ENCODE measurements at places on chromosomes 11 and 22.

GRCh38 chr11:114298710-114299109 is 2.5 kb downstream of the NNMT start:
- no peak for DNase-seq

- no peak for DNase-seq
These were observed 11.5 kb downstream of the NPTXR start for GRCh38 chr22:38832005-38832978.

- no peak for DNase-seq
These were observed 213.4 kb upstream of the SYN3 start for GRCh38 chr22:33271390-33272161.

GRCh38 chr11:120343429-120343828 is 7.2 kb downstream of the ARHGEF12 start:
- DNase-seq, result no peak

GRCh38 chr22:47594836-47595521 is 832.5 kb downstream of the TBC1D22A start:
- DNase-seq, result no peak

DNA sequence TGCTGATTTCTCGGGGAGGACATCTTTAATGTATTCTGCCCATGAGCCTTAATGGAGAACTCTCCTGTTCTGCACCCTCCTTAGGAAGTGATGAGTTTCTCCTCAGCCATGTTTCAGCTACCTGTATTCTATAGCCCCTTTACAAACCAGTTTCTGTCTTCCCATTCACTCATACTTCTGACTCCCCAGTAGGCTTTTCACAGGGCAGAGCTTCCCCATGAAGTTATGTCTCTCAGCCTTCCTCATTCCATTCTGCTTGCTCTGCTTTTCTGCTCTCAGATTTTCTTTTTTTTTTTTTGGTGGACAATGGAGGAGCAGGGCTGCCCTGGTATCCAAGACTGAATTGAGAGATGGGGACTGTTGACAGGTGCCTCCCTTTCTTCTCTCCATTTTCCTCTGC is 4.3 kb upstream of the OR52R1 start:
- DNase-seq, result no peak

GRCh38 chr11:2886191-2886894 is 768 bp upstream of the CDKN1C start:
- no peak for DNase-seq

DNA sequence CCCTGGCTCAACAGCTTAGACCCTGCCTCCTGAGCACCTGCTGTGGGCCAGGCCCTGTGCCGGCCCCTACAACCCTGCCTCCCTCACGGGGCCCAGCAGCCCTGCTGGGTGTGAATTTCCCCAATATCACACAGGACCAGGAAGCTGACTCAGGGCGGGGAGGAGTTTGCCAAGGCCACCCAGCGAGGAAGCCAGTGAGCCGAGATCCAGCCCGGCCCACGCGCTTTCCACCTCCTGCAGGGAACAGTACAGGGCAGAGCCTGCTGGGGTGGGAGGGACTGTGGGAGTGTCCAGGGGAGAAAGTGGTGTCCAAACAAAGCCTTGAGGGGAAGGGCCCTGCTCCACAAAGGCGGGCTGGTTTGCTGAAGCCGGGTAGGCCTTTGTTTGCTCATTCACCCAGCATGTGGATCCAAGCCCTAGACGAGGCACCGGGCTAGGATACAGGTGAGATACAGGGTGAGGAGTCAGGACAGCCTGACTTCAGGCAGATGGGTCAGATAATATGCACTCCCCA is 26.8 kb downstream of the RPL3 start:
- no peak for DNase-seq

GRCh38 chr11:69313992-69314391 is 20.0 kb downstream of the MYEOV start:
- DNase-seq, result no peak

DNA sequence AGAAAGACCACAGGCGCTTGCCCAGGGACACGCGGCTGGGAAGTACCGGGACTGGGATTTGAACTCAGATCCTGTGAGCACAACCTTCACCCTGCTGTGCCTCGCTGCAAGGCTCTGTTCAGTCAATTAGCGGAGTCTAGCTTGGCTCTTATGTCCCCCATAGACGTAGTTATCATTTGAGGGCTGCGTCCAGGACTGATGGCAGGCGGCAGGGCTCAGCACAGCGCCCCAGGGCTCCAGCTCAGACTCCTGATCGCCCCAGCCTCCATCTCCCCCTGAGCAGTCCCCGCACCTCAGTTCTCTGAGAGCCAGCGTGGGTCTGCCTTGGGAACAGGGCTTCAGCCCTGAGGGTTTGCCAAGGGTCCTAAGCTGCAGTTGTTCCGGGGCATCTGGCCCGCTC is 19.8 kb downstream of the MRGPRG start:
- DNase-seq, result no peak
